ENCODE measurements at places on chromosomes 6 and 20.

DNA sequence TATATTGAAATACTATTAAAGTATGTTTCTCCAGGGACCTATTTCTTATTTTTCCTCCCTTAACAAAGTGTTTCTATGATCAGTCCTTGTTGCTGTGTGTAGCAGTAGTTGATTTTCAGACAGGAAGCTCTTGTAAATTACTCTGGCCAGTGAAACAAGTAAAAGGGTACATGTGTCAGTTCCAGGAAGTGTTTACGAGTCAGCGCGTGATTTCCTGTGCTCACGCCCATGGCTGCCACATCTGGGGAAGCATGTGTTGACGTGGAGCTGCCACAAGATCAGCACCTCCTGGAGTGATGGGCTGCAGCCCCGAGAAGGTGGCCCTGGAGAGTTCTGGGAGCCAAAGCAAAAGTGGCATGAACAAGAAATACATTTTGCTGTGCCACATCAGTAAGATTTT is 38.6 kb upstream of the GGTLC1 start:
- DNase-seq = no peak

DNA sequence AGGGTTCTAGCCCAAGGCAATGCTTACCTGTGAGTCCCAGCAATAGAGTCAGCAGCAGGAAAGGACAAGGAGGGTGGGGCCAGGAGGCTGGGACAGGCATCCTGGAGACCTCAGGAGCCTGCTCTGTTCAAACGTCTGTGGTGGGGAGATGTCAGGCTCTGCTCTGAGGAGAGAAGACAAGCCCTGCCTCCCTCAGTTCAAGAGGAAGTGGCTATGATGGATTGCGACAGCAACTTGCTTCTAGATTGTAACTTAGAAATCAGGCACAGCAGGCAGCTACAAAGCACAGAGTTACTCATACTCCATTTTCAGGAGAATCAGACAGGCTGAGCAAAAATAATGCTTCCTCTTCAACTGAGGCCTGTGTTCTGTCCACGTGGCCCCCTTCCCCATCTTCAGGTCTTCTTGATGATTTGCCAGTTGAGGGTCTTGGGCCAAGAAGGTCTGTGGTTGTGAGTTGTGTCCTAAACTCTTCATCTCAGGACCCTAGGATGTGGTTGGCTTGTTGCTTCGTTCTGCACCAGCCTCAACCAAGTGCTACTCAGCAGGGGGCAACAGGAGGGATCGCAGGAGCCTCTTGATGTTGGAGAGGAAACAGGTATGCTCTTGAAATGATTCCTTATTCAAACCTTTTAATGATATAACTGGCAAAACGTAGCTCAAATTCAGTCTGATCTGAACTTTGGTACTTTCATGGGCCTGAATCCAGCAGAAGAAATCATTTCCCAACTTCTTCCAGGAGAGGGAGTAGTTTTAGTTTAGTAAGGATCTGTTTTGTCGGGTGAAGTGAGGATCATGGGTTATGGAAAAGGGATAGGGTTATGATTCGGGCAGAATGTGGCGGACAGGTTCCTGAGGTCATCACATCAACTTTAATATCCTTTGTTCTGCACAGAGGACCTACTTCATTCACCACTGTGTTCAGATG is 31.0 kb downstream of the SIRPB1 start:
- no peak for DNase-seq

GRCh38 chr6:43770372-43771209 is 580 bp downstream of the VEGFA start:
- peak; percentile 31 for DNase-seq

GRCh38 chr6:14022673-14023072 is 94.9 kb upstream of the CD83 start:
- DNase-seq = no peak

- no peak for DNase-seq
Observed at GRCh38 chr6:22800451-22800850, 231.1 kb downstream of the HDGFL1 start.

DNA sequence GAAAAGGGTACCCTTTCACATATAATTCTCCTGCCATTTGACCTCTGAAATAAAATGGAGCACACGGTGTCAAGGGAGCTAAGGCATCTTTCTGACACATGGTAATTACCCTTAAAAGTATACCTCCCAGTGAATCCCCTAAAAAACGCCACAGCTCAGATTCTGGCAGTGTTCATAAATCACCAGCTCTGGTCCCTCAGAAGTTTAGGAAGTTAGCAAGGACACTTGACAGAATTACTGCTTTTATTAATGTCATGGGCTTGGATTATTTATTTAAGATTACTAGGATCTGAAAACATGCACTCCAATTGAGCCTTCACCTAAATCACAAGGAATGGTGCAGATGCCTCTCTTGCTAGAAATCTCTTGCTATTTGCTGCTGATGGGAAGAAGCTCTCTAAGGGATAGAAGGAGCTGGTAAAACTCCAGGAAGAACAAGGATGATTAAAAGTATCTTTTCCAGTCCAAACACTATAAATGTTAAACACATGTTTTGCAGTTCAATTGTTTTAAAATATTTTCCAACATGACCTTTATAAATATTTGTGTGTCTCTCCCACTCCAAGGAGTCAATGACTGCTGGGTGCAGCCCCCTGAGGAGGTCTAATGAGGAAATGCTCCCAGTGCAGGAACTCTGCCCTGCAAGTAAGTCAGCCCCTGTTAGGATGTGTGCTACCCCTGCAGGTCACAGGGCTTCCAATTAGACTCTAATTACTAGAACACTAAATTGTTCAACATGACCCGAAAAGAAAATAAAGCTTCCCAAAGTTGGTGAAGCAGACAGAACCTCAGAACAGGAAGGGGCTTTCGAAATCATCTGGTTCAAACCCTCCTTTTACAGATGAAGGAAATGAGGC is 230.3 kb downstream of the TFAP2A start:
- peak; percentile 13 for DNase-seq

DNA sequence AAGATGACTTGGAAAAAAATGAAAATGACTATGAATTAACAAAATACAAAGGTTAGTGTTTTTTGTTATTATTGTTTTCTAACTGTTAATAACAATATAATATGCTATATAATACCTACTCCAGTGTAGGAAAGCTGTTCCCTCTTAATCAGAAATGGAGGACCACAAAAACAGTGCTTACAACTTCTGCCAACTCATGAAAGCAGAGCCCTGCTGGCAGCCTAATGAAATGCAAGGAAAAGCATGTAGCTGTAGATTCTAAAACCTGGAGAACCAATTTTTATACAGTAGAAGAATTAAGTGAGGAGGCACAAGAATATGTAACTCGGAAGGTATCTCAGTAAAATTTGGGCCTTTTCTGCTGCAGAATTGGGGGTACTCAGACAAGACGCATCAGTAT is 29.4 kb downstream of the PHIP start:
- no peak for DNase-seq

- no peak for DNase-seq
Observed at GRCh38 chr20:31505903-31506302, 8.3 kb upstream of the HM13 start.

DNA sequence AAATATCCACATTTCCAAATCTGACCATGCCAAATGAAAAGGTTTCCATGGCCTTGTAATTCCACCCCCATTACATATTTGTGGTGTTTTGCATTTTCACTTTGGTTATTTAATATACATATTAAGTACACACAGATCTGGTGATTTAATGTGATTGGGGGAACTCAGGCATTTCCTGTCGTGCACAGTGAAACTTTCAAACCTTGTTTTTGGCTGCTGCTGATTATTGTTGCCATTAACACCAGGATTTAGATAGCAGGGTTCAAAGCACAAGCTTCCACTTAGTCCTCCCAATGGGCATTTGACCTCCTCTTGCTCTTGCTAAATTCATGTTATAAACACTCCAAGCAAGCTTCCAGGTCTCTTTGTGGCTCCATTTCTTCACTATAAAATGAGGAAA is 166.5 kb downstream of the SOBP start:
- no peak for DNase-seq

DNA sequence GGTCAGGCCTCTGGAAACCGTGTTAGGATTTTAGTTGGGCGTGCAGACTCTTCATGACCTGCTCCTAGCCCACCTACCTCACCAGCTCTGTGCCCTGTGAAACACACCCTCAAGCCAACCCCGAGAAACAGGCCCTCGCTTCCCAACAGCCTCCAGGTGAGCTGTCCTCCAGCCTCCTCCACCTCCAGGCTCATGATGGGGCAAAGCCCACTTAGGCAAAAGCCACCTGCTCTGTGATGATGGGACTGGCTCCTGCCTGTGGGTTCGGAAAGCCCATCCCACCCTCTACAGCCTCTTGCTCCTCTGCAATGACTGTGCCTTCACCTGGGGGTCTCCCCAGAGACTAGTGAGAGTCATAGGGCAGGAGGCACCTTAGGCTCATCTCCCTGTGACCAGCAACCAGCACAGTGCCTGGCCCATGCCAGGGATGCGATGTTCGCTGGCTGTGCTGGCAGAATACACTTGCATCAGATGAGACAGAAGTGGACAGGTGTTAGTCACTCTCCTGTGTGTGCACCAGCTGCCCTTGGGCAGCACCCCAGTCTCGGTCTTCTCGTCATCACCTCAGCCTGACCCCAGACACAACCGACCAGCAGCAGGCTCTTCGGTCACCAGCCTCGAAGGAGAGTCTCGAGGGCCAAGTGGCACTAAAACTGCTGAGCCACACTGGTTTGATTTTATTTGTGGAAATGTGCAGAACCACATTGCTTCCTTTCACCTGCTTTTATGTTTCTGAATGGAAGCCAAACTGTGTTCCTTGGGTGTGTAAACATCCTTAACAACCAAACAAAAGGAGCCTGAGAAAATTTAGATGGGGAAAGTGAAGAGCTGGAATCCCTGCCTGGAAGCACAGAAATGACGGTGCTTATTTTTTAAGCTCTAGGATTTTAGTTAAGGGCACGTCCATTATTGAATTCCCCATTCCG is 10.7 kb downstream of the PXDC1 start:
- no peak for DNase-seq

- DNase-seq = no peak
Observed at GRCh38 chr20:35326021-35326739, 34.0 kb upstream of the FAM83C start.

GRCh38 chr6:118735320-118735719 is 83.9 kb upstream of the CEP85L start:
- no peak for DNase-seq

GRCh38 chr6:31851485-31851832 is 11.2 kb downstream of the NEU1 start:
- no peak for DNase-seq

GRCh38 chr20:60804918-60805630 is 447.0 kb upstream of the CDH4 start:
- no peak for DNase-seq

DNA sequence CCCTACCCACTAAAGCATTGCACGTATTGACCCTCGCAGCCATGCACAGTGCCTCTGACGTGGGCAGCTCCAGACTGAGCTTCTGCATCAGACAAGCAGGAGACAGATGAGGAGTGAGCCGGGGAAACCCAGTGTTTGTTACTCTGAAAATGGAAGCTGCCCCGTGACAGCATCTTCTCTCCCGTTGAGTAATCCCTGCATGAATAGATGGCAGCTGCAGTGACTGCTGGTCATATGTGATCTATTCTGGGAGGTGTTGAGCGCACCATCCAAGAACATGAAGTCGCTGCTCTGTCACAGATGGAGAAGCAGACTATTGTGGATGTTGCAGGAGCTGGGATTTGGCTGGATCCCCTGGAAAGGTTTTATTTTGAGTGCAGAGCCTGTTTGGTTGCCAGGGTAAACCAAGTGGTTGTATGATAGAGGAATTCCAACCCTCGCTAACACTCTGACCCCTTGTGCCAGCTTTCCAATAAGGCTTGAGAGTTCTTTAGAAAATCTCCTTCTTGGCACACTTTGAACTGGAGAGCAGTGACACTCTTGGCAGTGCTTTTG is 242.2 kb downstream of the NRN1 start:
- no peak for DNase-seq
